ENCODE measurements at places on chromosomes 1 and 21.

DNA sequence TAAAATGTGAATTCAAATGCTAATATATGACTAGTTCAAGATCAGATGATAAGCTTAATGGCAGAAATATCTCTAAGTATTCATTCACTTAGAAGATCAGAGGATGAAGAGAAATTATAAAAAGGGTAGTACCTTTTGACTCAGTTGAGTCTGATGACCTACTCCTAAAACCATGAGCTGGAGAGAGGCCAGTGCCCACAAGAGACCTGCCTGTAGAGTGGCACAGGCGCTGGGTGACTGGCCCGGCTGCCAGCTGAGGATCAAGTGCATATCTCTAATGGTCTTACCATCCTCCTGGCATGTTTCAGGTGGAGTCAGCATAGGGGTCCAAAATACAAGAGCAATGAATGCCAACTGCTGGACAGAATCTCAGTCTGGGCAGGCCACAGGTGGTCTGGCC lies 14.1 kb downstream of the DDAH1 start:
- peak; percentile 38 for DNase-seq

- no peak for DNase-seq
These were observed 52.1 kb downstream of the ELK4 start for GRCh38 chr1:205579711-205580110.

DNA sequence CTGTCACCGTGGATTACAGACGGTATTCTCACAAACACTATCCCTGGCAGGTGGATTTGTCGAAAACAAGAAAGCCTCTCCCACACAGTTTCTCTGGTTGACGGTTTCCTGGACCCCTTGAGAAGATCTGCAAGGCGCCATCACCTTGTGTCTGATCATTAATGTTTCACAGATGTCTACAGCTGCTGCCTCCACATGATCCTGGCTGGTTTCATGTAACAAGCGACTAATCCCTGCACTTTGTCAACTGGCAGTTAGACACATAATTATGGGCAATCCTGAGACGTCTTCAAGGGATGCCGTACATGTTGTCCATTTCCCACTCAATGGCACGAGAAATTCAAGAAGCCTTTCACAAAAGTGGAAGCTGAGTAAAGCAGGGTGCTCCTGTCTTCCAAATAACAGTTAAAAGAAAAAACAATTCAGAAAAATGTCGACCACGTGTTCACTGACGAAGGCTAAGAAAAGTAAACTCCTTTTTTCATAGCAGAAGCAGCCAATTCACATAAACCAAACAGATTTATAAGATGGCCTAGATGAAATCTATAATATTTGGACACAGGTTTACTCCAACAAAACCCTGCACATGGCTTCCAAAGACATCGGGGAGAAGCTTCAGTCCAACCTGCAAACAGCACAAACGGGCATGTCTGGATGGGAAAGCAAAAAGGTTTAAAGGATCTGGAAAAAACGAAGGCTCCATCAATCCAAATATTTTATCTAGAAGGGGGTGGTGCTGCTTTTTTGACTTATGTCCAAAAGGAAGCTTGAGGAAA lies 52.2 kb downstream of the CAPZB start:
- no peak for DNase-seq

GRCh38 chr1:90550626-90551406 lies 166.3 kb downstream of the BARHL2 start:
- peak; percentile 97 for DNase-seq

DNA sequence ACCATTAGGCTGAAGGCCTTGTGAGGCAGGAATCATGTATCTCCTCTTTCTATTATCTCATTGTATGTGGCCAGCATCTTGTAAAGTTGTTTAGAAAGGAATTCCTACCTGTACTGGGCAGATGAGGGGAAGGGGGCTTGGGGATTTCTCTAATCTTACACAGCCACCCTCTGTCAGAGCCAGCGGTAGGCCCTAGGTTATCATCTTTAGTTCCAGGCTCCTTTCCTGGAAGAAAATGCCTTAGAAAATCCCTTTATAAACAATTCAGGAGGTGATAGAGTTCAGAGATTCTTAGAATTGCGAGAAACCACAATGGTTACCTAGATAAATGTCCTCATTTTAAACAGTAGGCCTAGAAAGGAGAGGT lies 35.2 kb downstream of the DPT start:
- DNase-seq: no peak

- no peak for DNase-seq
These were observed at the start of gene LMX1A for GRCh38 chr1:165355977-165356811. Gene LMX1A (minus strand): TSS chr1:165356715. CDS start chr1:165355559, 1,156 bp downstream.

DNA sequence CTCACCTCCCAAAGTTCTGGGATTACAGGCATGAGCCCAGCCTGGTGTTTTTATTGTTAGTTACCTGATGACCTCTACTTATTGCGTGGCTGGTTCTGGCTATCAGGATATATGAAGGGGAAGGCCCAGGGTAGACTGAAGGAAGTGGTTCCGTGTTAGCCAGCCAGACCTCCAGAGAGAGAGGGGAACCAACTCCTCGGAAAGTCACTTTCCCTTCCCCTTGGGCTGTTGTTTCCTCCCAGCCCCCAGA lies 2.5 kb upstream of the RCSD1 start:
- no peak for DNase-seq

- no peak for DNase-seq
These were observed 173.7 kb upstream of the FGGY start for GRCh38 chr1:59123081-59123681.

- no peak for DNase-seq
These were observed 13.5 kb downstream of the MOV10 start for GRCh38 chr1:112687785-112688496.

GRCh38 chr1:179380299-179380698 lies 14.5 kb downstream of the AXDND1 start:
- no peak for DNase-seq

DNA sequence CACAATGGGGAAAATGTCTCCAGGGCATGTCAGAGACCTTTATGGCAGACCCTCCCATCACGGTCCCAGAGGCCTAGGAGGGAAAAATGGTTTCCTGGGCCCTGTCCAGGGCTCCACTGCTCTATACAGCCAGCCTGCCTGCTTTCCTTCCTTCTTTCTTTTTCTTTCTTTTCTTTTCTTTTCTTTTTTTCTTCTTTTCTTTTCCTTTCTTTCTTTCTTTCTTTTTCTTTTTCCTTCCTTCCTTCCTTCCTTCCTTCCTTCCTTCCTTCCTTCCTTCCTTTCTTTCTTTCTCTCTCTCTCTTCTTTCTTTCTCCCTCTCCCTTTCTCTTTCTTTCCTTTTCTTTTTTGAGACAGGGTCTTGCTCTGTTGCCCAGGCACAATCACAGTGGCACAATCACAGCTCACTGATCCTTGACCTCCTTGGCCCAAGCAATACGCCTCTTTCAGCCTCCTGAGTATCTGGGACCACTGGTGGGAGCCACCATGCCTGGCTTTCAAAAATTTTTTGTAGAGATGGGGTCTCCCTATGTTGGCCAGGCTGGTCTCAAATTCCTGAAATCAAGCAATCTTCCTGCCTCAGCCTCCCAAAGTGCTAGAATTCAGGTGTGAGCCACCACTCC lies 106.9 kb downstream of the BACH1 start:
- no peak for DNase-seq

DNA sequence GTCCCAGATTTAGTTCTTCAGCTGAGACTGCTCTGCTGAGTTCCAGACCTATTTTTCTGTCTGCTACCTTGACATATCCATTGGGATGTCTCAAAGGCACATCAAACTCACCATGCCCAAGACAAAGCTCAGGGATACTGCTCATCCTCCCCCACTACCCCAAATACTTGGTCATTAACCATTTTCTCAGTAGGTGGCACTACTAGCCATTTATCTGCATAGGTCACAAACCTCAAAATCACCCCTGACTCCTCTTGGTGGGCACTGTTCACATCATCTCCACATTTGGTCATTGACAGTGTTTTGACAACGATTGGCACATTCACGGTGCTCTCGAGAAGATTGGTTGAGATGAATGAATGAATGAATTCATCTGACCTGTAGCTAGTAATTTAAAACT lies 32.1 kb downstream of the CACNA1S start:
- DNase-seq: no peak

- no peak for DNase-seq
These were observed 1.4 kb upstream of the TNFRSF14 start for GRCh38 chr1:2554621-2555387.

GRCh38 chr1:105419030-105419429 lies 1637.4 kb upstream of the PRMT6 start:
- DNase-seq: no peak

GRCh38 chr21:46567348-46567747 lies 37.5 kb downstream of the S100B start:
- no peak for DNase-seq

GRCh38 chr1:80218112-80218511 lies 1211.6 kb upstream of the ADGRL4 start:
- peak; percentile 9 for DNase-seq

DNA sequence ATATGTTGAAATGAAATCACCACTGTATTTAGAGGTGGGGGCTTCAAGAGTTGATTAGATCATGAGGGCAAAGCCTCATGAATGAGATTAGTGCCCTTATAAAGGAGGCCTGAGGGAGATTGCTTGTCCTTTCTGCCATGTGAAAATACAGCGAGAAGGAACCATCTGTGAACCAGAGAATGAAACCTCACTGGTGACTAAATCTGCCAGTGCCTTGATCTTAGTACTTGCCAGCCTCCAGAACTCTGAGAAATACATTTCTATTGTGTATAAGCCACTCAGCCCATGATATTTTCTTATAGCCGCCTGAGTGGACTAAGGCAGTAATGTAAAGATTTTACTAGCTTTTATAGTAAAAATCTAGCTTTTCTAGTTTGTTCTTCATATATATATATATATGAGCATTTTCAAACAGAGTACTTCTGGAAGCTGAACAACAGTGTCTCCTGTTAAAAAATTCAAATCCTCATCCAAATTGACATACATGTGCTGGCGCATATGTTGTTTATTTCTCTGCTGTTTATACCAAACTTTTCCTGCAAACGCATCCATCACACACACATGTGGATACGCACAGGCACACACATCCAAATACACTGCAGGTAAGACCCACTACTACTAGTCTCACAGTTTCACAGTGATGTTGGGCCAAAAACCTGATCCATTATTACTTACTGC lies 213.1 kb downstream of the RGS7 start:
- DNase-seq: no peak

DNA sequence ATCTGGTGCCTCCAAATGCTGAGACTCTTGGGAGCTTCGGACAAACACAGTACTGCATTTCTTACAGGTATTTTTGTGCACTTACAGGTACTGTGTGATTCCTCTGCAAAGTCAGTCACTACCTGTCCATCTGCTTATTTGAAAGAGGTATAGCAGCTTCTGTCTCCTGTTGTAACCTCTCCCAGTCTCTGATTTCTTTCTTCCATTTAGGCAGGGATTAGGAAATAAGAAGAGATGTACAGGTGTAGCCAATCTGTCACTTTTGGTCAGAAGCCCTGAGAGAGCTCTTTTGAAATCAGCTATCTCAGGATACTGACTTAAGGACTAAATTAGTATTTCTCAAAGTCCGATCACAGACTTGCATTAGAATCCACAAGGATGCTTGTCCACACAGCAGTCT lies 54.0 kb downstream of the AKT3 start:
- peak; percentile 89 for DNase-seq

DNA sequence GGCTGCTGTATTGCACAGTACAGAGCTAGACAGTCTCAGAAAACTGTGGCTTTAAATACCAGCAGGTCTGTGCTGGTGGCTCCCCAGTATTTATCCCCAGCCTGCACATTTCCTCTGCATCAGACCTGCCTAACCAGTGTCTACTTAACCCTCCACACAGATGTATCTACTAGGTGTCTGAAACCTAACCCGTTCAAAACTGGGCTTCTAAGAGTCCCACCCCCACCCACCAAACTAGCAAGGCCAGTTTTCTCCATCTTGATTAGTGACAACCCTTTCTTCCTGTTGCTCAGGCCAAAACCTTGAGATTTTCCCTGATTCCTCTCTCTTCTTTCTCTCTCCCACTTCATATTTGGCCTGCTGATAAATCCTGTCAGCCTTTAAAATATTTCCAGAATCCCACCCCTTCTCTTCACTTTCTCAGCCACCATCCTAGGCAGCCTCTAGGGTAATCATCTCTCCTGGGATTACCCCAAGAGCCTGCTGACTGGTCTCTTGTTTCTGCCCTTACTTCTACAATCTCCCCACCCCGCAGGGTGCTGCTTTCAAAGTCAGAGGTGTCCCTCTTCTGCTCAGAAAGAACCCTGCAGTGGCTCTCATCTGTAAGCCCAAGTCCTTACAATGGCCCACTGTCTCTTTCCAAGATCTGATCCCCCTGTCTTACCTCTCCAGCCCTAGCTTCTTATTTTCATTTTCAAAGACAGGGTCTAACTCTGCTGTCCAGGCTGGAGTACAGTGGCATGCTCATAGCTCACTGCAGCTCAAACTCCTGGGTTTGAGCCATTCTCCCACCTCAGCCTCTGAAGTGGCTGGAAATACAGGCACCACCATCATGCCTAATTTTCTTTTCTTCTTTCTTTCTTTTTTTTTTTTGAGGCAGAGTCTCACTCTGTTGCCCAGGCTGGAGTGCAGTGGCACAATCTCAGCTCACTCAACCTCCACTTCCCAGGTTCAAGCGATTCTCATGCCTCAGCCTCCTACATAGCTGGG lies 45.2 kb downstream of the H3-3A start:
- no peak for DNase-seq

GRCh38 chr1:156050376-156050775 lies 3.2 kb downstream of the UBQLN4 start:
- DNase-seq: no peak

DNA sequence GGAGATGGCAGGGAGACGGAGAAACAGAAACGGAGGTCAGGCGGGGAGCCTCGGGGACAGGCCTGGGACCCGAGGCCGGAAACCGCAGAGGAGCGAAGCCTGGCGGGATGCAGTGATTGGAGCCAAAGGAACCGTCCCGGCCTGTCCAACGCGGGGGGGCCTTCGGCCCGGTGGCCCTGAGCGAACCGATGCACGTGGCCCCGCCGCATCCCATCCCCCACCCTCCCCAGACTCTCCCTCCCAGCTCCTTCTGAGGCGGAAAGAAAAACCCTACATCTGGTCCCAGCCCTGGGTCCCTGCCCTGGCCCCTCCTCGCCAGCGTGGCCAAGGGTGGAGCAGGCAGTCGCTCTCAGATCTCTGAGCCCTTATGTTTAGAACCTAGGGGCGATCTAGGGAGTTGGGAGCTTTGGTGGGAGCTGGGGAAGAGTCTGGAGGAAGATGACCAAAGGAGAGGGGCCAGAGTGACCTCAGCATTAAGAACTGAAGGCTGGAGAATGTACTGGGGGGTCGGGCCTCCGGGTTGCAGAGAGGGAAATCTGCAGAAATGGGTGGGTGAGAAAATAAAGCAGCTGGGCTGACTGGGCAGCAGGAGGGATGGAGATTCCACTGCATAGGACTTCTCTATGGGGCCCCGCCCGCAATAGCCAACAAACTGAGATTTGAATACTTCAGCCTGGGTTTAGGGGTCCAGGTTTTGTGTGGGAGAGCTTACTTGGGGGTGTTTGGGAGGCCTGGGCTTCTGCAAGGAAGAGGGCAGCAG lies 1.5 kb upstream of the CRABP2 start:
- DNase-seq: peak; percentile 58

GRCh38 chr1:65020774-65021173 lies 54.4 kb upstream of the JAK1 start:
- DNase-seq: no peak

GRCh38 chr1:8426996-8427395 lies 109.1 kb downstream of the SLC45A1 start:
- DNase-seq: no peak

- DNase-seq: no peak
These were observed 4.8 kb downstream of the PLA2G5 start for GRCh38 chr1:20074725-20075171.

- no peak for DNase-seq
These were observed 39.1 kb upstream of the PRSS38 start for GRCh38 chr1:227776331-227776771.

GRCh38 chr1:163796394-163796821 lies 474.7 kb downstream of the NUF2 start:
- no peak for DNase-seq
